Ascending aorta (tissue), 2 donors: ENCODE measurements at places on chromosomes 6 and 20.

- no peaks in the 10 kb centered on the region for H3K27me3 ChIP-seq
- H3K36me3 ChIP-seq = peaks cover 16% of the 10 kb centered on the region
- DNase-seq = no peak
- H3K4me1 ChIP-seq = no peaks in the 10 kb centered on the region
- no peak overlapping the region for H3K27ac ChIP-seq
These were observed 44.3 kb upstream of the IRF4 start for GRCh38 chr6:347232-347631.

GRCh38 chr20:32649697-32650400, 23.9 kb downstream of the C20orf203 start:
- H3K27me3 ChIP-seq = no peaks in the 10 kb centered on the region
- DNase-seq = no peak
- H3K36me3 ChIP-seq = no peaks in the 10 kb centered on the region
- no peak overlapping the region for H3K4me3 ChIP-seq
- no peak overlapping the region for H3K27ac ChIP-seq
- H3K4me1 ChIP-seq = no peaks in the 10 kb centered on the region

DNA sequence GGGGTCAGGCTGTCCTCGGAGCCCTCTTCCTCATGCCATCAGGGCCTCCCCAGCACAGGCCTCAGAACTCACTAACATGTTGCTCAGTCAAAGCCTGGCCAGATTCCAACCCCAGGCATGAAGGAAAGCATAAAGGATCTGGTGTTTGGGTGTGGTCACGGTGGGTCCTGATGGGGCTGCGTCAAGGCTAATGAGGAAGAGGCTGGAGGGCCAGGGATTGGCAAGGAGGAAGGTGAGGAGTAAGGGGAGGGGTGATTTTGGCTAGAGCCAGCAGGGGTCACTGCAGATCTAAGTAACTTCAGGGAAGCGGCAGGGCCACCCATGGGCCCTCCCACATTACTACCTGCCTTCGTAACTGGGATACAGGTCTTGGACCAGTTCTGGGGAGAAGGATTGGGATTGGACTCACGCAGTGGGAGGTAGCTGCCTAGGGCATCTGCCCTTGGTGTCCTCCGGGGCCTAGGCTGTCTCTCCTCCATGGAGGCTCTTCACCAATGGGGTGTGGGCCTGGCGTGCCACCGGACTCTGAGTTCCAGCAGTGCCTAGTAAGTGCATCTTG, 36.2 kb upstream of the MRPS18A start:
- H3K27ac ChIP-seq = no peak overlapping the region
- H3K27me3 ChIP-seq = no peaks in the 10 kb centered on the region
- no peaks in the 10 kb centered on the region for H3K36me3 ChIP-seq
- DNase-seq = no peak
- no peaks in the 10 kb centered on the region for H3K4me1 ChIP-seq

DNA sequence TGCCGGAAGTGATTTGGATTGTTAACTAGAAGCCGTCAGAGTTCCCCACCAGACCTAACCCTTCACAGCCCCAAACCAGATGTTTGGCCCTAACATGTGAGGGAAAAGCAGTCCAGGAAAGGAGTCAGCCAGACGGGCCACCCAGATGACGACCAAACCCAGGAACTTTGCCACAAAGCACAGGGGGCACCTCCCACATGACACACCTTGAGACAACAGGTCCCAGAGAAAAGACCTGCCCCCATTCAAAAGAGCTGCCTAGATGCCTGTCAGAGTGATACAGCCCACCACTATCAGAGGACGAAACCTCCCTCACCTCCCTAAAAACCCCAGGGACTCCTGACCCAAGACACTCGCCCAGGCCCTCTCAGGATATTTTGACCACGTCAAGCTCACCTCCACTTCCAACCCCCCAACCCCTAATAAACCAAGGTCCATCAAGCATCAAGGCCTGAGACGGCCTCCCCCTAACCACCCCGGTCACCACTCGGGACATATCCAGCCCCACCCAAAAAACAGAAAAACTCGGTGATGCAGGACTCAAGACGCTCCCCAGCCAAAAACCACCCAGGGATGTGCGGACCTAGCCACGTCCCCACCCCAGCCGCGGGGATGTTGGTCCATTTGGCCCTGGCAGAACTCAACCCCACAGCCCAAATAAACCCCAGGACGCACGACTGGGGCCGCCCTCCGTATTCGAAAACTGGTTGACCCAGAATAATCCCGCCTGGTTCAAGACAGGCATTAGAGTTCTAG, 662 bp downstream of the ZNF343 start:
- no peaks in the 10 kb centered on the region for H3K27me3 ChIP-seq
- no peaks in the 10 kb centered on the region for H3K4me1 ChIP-seq
- DNase-seq = no peak

DNA sequence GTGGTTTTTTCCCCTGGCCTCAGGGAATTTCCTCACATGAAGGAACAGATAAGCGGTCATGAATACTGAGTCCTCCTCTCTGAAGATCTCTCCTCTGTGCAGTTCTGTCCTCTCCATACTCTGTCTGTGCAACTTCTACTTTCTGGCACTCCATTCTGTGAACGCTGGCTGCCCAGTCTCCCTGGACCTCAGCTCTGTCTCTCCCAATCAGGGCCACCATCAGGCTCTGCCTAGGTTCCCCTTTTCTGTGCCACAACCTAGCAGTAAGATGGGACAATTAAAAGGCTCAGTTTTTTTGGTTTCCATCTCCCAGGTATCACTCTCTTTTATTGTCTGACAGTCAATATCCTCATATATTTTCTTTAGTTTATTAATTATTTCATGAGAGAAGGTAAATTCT, 4.8 kb upstream of the ADGB start:
- H3K36me3 ChIP-seq = no peaks in the 10 kb centered on the region
- no peak overlapping the region for H3K4me3 ChIP-seq
- no peak for DNase-seq
- no peak overlapping the region for H3K27ac ChIP-seq
- H3K4me1 ChIP-seq = no peaks in the 10 kb centered on the region

DNA sequence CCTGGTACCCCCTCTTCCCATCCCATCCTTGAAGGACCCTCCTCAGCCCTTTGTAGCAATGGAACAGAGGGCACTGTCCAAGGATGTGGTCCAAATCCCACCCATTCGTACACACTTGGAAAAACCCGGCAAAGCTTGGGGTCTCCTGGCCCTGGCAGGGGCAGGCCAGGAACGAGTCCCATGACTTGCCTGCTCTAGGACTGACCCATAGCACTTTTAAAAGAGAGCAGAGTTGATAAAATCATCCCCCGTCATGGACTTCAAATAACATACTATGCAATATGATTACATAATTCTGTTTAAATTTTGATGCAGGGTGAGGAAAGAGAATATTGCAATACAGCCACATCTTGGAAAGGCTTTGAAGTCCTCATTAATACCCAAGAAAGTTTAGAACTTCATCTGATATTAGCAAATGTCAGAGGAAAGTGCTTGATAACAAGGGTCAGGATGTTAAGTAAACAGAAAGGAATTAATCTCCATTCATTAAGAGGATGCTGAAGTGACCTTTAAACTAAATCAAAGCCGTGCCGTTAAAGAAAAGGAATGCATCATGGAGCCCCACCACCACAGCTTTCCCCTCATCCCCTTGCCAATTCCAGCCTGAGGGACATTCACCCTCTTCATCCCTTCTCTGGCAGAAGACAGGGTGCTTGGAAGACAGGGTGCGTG, 60.7 kb upstream of the NXT1 start:
- H3K36me3 ChIP-seq = no peaks in the 10 kb centered on the region
- no peak for DNase-seq
- no peaks in the 10 kb centered on the region for H3K27me3 ChIP-seq
- H3K27ac ChIP-seq = no peak overlapping the region
- H3K4me1 ChIP-seq = no peaks in the 10 kb centered on the region

- no peak overlapping the region for H3K4me3 ChIP-seq
- H3K27ac ChIP-seq = no peak overlapping the region
These were observed 84.6 kb downstream of the DCDC2 start for GRCh38 chr6:24273096-24273870.

GRCh38 chr20:62350098-62350628, 16.9 kb downstream of the LAMA5 start:
- H3K4me3 ChIP-seq = no peak overlapping the region
- H3K4me1 ChIP-seq = peaks cover 25% of the 10 kb centered on the region
- H3K27me3 ChIP-seq = no peaks in the 10 kb centered on the region
- no peak for DNase-seq
- H3K36me3 ChIP-seq = peaks cover 47% of the 10 kb centered on the region

- no peaks in the 10 kb centered on the region for H3K36me3 ChIP-seq
- DNase-seq = no peak
- no peak overlapping the region for H3K4me3 ChIP-seq
- peaks cover 7% of the 10 kb centered on the region for H3K27me3 ChIP-seq
- peaks cover 5% of the 10 kb centered on the region for H3K4me1 ChIP-seq
These were observed 100.3 kb downstream of the EDN3 start for GRCh38 chr20:59400708-59401107.

DNA sequence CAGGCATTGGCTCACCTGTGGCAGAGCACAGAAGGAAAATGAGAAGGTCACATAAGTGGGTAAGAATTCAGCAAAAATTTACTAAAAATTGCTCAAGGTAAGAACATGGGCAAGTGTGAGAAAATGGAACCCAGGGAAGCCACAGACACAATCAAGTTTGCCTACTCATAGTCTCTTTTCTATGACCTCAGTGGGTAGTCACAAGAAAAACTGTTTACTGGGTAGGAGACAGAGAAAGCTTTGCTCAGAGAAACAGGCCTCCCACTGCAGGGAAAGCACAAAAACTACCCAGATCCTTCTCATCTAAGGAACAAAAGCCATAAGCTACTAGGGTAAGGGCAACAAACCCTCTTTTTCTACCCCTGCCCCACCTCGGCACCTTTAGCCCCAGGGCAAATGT, 35.2 kb downstream of the FAM184A start:
- DNase-seq = no peak
- no peak overlapping the region for H3K27ac ChIP-seq
- no peaks in the 10 kb centered on the region for H3K27me3 ChIP-seq
- H3K4me1 ChIP-seq = no peaks in the 10 kb centered on the region

DNA sequence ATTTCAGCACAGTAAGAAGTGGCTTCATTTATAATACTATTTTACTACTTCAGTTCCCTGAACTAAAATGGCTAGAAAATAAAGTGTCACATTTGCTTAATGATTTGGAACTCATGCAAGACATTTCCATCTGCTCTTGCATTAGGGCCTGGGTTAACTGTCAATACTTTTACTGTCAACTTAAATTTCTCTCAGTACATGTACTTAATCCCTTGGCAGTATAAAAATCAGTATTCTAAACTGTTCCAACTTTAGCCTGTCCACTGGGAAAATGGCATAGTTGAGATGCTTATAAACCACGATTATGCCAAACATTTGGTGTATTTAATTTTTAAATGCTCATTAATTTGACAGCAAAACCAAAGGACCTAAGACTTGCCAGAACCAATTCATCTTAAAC, 154.5 kb downstream of the ASCC3 start:
- no peaks in the 10 kb centered on the region for H3K4me1 ChIP-seq
- H3K4me3 ChIP-seq = no peak overlapping the region
- DNase-seq = no peak
- no peaks in the 10 kb centered on the region for H3K27me3 ChIP-seq

DNA sequence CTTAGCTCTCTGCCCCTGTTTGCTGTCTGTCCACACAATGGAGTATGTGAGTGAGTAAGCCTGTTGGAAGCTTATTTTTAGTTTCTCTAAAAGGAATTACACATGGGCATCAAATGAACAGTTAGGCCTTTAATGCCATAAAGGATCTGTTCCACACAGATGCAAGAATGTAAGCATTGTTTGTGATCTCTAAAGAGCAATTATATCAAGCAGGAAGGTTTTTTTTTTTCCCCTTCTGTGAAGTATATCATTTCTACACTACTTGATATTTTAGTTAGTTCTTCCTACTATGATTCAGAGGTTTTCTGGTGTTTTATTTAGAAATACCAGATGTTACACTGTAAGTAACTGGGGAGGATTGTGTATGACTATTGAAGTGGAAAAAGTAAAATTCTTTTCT, 627.5 kb downstream of the COL12A1 start:
- no peak overlapping the region for H3K4me3 ChIP-seq
- no peaks in the 10 kb centered on the region for H3K27me3 ChIP-seq
- H3K36me3 ChIP-seq = no peaks in the 10 kb centered on the region
- no peak overlapping the region for H3K27ac ChIP-seq
- DNase-seq = no peak

GRCh38 chr6:138410048-138410735, 6.2 kb downstream of the HEBP2 start:
- no peak for DNase-seq
- no peak overlapping the region for H3K27ac ChIP-seq
- H3K4me3 ChIP-seq = no peak overlapping the region
- H3K4me1 ChIP-seq = no peaks in the 10 kb centered on the region
- H3K36me3 ChIP-seq = peaks cover 80% of the 10 kb centered on the region

DNA sequence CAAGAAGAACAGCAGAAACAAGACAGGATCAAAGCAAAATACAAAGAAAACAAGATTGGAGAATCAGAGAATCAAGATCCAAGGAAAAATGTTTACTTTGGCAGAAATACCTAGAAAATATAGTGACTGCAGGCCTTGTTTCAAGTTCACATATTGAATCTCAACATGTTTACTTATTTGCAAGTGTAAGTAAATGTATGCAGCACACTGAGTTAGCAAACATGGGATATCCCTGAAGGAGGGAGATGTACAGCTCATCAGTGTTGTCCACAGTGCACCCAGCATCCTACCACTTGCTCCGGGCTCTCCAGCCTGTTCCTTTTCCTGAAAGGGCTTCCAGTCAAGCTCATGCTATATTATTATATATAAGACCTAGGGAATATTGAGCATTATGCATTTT, 319.5 kb downstream of the PRL start:
- no peak overlapping the region for H3K27ac ChIP-seq
- H3K4me3 ChIP-seq = no peak overlapping the region
- no peaks in the 10 kb centered on the region for H3K4me1 ChIP-seq
- H3K27me3 ChIP-seq = no peaks in the 10 kb centered on the region
- H3K36me3 ChIP-seq = peaks cover 3% of the 10 kb centered on the region
- DNase-seq = no peak

DNA sequence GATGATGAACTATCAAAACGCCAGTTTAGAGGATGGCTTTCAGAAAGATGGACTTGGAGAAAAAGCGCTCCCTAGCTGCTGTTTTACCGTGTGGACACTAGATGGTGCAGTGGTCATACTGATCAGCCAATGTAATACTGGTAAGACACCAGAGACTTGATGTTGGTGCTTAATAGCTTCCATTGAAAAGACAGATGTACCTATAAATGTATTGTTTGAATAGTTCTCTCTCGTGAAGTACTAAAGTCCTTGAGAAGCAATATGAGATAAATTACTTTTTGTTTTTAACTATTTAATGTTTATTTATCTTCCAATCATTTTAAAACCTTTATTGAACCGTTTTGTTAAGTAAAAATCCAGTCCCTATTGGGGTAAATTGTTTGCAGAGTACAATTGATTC, 63.9 kb upstream of the FUCA2 start:
- H3K4me3 ChIP-seq = no peak overlapping the region
- no peak for DNase-seq
- H3K36me3 ChIP-seq = no peaks in the 10 kb centered on the region
- peaks cover 3% of the 10 kb centered on the region for H3K4me1 ChIP-seq
- no peaks in the 10 kb centered on the region for H3K27me3 ChIP-seq
- no peak overlapping the region for H3K27ac ChIP-seq

DNA sequence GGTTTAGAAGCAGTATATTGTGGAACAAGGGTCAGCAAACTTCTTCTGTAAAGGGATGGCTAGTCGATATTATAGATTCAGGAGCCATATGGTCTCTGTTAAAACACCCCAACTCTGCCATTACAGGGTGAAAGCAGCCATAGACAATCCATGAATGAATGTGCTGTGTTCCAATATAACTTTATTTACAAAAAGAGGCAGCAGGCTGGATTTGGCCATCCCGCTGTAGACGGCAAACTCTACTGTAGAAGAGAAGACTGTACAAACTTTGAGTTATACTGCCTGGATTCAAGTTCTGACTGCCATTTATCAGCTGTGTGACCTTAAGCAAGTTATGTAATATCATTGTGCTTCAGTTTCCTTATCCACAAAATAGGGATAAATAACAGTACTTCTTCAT, 33.7 kb upstream of the SNX9 start:
- H3K4me3 ChIP-seq = no peak overlapping the region
- DNase-seq = no peak
- H3K27me3 ChIP-seq = no peaks in the 10 kb centered on the region
- H3K36me3 ChIP-seq = no peaks in the 10 kb centered on the region
- H3K27ac ChIP-seq = no peak overlapping the region
